ENCODE measurements at places on chromosomes 11 and 22.

GRCh38 chr11:122656073-122656630, 630 bp downstream of the UBASH3B start:
- peak; percentile 78 for DNase-seq

GRCh38 chr22:40128989-40129388, 48.7 kb upstream of the TNRC6B start:
- no peak for DNase-seq

DNA sequence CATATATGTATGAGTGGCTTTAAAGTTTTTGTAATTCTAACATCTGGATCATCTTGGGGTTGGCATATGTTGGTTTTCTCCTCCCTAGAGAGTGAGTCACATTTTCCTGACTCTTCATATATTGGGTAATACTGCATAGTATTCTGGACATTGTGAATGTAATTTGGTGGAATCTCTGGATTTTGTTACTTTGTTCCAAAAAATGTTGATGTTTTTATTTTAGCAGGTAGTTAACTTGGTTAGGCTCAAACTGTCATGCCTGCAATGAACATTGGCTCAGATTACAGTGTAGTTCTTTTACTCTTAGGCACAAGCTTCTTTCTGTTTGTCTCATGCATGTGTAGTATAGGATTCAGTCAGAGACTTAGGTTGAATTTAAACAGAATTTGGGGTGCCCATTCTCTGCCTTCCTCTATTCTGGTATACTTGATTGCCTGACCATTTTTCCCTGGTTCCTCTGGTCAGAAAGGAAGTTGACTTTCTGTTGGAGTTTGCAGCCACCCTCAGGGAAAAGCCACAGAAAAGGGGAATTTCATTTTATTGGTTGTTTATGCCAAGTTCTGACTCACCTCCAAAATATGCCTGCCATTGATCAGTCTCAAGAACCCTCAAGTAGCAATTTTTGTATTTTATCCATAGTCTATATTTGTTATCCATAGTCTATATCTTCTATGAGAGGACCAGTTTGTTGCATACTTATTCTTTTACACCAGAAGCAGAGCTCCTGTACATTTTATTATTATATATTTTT, 151.7 kb downstream of the UVRAG start:
- no peak for DNase-seq

- no peak for DNase-seq
Observed at GRCh38 chr11:73999581-74000306, 9.1 kb downstream of the UCP3 start.

- DNase-seq: no peak
Observed at GRCh38 chr11:20310137-20310536, 53.4 kb upstream of the HTATIP2 start.

DNA sequence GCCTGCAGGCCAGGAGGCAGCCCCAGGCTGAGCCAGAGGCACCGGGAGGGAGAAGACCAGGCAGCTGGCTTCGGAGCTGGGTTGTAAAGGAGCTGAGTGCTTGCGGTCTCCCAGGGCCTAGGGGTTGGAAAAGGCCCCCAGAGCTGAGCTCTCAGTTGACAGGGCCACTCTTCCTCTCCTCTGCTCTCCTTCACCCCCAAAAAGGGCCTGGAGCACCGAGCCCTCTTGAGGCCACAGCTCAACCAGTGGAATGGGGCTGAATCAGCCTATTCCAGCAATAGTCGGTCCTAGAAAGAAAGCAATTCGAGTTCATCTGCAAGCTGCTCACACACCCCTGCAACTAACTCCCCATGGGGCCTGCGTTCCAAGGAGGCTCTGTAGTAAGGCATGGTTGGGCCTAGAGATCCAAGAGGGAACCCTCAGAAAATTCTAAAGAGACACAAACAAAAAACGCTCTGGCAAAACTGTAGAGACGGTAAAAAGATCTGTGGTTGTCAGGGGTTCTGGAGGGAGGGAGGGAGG, 205.0 kb downstream of the BUD13 start:
- DNase-seq: no peak

GRCh38 chr11:18455686-18456372, at the start of gene LDHAL6A:
Gene LDHAL6A (plus strand): TSS chr11:18455856. CDS start chr11:18456681, 825 bp downstream.
- no peak for DNase-seq

- DNase-seq: no peak
Observed at GRCh38 chr11:104106136-104106754, 57.7 kb downstream of the PDGFD start.

GRCh38 chr11:125750629-125751028, 4.5 kb downstream of the PATE1 start:
- no peak for DNase-seq

DNA sequence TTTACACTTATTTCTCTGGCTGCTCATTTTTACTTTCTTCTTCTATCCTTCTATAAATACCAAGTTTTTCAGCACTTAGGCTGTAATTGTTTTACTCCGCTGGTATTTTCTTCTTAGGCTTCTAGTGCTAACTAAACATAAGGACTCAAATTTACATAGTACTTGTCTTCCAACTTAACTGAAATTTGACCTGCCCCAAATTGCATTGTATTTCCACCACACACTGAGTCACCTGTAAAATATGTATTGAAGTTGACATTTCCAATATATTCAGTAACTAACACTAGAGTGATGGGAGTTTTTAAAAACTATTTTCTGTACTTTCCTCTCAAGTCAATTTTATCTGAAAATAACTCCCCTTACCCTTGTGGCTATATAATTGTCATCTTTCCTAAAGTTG, 1794.1 kb upstream of the RAG2 start:
- DNase-seq: no peak

- no peak for DNase-seq
Observed at GRCh38 chr22:42695294-42695693, 25.4 kb downstream of the A4GALT start.

DNA sequence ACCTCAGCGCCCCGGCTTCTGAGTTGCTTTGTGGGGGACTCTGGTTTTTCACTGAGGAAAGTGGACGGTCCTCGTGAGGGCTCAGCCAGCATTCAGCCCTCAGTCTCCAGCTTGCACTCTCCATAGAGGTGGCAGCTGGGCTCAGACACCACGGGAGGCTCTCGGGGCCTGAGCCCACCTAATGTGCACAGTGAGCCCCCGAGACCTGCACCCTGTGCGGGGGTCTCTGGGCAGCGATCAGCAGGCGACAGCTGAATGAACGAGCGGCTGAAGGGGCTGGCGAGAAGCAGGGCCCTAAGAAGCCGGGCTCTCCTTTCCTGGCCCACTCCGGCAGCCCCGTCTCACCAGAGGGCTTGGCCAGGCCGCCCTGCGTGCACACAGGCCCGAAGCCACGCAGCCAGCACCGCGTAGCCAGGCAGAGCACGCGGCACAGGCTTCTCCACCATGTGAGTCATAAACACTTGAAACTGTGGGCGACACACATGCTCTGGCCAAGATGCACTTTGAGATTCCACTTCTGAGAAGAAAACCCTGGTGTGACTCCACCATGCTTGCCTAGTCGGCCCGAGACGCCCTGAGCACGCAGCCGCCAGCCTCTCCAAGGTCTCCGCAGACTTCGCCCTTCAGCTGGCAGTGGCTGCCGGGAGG, 28.0 kb downstream of the TOLLIP start:
- no peak for DNase-seq

- DNase-seq: no peak
Observed at GRCh38 chr11:73221996-73222395, 3.9 kb downstream of the P2RY2 start.

DNA sequence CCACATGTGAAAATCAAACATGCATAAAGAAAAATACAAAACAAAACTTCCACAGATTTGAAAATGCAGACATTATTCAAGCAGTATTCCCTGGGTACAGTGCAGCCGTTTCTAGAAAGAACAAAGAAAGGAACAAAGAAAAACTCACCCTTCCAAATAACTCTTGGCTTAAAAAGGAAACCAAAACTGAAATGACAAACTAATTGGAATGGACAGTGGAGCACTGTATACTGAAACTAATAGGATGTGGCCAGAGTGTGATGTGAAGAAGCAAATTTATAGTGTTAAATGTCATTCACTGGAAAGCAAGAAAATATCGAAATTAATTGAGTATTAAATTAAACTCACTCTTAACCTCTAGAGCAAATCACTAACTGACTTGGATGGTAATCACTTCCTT, 55.4 kb downstream of the QSER1 start:
- DNase-seq: no peak

GRCh38 chr22:43616645-43617044, 195.5 kb downstream of the EFCAB6 start:
- no peak for DNase-seq

DNA sequence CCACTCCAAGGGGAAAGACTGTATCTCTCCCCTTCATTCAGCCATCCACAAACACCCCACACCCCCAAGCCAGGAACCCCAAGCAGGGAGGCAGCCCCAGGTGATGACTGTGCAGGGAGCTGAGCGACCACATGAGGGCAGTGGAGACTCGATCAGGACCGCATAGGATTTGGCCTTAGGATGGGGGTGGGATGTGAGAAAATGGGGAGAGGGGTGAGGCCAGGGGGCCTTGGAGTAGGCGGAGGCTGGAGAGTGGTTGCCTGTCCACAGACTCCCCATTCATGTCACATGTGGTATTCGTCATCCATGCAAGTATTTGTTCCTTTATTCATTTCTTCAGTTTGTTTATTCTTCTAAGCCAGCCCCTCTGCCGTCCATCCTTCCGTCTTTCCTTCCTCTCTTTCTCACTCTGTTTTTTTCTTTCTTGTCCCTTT, 2.7 kb upstream of the RHOD start:
- DNase-seq: peak; percentile 62
